Cardiac septum (tissue), 1 donor: ENCODE measurements at places on chromosomes 5 and 9.

GRCh38 chr5:53368966-53369605, 111.3 kb upstream of the FST start:
- no peak for DNase-seq

GRCh38 chr5:82522897-82523296, 244.7 kb upstream of the RPS23 start:
- no peak for DNase-seq

DNA sequence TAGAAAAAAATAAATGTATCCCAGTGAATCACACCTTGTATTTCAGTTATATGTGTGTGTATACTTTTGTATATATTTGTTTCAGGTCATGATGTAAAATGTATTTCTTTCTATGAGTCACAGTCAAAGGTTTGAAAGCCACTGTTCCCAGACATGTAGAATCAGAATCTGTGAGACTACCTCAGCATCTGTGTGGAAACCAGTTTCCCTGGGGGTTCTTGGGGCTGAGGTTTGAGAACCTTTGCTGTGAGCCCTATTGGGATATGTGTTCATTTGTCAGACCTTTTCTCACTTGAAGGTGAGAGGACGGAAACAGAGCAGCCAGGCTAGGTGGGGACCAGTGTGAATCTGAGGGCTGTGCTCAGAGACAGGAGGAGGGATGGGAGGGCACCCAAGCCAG, 78.7 kb upstream of the SAP30L start:
- no peak for DNase-seq

- DNase-seq: no peak
These were observed 63.4 kb downstream of the ANKRD33B start for GRCh38 chr5:10627160-10627701.

DNA sequence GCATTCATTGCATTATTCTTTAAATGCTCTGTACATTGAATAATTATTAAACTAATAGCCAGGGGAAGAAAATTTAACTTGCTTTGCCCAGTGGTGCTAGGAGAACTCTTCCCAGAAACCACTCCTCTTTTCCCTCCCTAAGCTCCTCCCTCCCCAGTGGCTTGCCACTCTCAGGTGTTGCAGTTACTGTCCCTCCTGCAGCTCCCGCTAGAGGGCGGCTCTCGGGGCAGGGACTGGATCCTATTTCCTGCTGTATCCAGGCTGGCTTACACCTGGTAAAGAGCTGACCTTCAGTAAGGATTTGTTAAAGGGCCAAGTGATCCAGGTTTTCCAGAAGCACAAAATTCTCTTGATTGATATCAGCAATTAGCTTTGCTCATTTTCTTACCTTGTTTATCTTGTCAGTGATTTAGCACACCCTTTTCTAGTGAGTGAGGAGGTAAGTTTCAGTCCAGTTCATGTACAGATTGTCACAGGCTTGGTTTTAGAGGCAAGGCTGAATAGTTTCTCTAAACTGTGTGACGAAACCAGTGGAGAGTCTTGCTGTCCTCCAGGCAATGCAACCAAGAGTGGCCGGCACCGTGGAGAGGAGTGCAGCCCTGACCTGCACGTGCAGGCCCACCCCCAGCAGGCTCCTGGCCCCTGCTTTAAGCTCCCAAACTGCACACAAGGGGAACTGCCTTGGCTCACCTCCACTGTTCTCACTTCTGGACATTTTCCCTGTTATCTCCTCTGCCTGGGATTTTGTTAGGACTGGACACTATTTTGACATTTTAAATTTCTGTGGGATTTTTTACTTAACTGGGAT, 423.8 kb downstream of the SPOCK1 start:
- no peak for DNase-seq

- peak; percentile 92 for DNase-seq
These were observed at the start of gene TJP2 for GRCh38 chr9:69173891-69174615. Gene TJP2, plus strand, starts transcription at chr9:69174277. Its CDS starts 96 bp downstream, at chr9:69174373.

GRCh38 chr5:78747055-78747454, 98.5 kb upstream of the LHFPL2 start:
- DNase-seq: no peak

DNA sequence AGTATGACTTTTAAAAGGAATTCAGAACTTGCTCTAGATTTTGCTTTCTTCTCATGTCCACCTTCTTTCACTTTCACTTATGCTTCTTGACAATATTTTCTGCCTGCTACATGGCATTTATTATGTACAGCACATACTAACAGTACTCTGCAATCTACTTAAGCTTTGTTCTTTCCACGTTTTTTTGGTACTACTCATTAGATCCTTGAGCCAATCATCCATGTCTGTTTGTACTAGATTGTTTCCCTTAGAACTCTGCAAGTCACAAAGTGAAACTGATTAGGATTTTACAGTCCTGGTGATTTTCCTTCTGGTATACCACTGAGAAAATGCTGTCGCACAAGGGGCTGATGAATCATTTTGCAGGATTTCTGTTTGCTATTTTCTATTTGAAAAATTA, 78.3 kb downstream of the PARP8 start:
- no peak for DNase-seq

- no peak for DNase-seq
These were observed 601.3 kb downstream of the NR2F1-AS1 start for GRCh38 chr5:92979716-92980115.

DNA sequence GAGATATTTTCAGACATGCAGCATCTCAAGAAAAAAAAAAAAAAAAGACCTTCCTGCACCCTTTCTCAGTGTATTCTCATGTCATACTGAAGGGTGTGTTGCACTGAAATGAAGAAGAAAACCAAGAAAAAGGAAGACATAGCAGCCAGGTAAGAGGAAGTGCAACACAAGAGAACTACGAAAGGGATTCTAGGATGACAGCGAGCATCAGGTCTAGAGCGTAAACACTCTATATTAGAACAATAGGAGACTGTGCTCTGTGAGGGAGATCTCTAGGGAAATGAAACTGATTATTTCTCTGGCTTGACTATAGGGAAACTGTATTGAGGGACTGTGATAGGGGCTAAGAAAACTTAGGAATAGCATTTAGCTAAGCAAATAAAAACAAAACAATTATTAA, 30.0 kb downstream of the BTF3 start:
- no peak for DNase-seq

GRCh38 chr9:93668261-93668871, 92.0 kb downstream of the PHF2 start:
- DNase-seq: peak; percentile 44

DNA sequence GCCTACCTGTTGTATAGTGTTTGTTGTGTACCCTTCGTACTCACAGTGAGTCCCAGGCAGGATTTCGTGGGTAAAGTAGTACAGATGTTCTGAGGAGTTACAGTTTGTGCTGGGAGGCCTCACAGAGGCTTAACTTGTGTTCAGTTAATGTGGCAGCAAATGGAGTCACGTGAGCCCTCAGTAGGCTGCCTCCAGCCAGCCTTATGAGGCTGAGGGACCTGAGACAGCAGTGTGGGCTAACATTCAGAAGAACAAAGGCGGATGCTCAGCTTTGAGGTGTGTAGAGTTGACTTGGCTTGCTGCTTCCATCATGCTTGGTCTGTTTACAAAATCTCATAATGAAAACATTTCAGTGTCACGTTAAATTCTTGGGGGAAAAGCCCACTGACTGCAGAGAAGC, 118.1 kb downstream of the TRIO start:
- DNase-seq: no peak

DNA sequence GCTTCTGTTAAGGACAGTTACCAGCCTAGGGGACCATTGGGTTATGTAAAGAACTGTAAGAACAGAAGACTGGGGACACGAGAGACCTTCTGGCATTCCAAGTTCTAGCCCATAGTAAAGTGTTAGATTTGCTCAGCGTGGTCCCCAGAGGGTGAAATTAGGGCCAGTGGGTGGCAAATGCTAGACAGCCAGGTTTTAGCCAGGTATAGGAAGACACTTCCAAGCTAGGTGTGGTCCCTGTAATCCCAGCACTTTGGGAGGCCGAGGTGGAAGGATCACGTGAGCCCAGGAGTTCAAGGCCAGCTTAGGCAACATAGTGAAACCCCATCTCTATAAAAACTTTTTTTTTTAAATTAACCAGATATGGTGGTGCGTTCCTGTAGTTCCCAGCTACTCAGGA, 34.3 kb downstream of the ATPSCKMT start:
- no peak for DNase-seq

- no peak for DNase-seq
These were observed 209.1 kb upstream of the TUT7 start for GRCh38 chr9:86563350-86563749.

- DNase-seq: no peak
These were observed 127.6 kb downstream of the SLIT3 start for GRCh38 chr5:169173372-169173771.

DNA sequence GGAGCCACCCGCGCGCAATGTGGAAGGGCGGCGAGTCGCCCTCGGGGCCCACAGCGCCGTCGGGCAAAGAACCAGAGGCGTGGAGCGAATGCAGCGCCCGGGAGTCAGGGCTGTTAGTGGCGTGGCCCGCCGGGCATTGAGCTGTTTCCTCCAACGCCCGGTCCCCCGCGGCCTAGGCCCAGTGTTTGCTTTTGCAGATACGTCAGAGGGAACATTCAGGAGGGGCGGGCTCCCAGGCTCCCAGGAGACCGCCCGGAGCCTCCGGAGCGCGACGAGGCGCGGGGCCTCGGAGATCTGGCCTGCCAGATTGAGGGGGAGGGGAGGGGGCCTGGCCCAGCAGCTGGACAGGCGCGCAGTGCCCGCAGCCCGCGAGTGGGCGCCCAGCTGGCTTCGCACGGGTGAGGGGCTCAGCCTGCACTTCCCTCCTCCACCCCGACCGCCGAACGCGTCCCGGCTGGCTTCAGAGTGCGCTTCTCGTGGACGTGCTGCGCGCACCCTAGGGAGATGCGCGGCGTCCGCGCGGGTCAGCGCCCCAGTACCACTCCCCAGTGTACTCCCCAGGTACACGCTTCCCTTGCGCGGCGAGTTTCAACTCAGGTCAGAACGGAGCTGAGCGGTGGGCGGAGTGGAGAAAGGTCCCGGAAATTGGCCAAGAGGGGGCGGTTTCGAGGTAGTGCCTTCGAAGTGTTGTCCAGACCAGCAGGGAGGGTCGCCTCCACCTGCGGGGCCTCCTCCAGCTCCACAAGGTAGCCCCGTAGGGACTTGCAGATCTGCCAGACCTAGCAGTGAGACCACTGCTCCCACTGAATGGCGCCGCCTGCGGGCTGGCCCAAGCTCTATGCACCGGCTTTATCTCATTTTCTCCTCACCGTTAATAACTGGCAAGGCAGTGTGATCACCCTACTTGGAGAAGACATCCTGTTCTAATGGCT, 130.4 kb downstream of the TMEM174 start:
- DNase-seq: no peak

GRCh38 chr5:158553195-158553961, 546.3 kb downstream of the EBF1 start:
- no peak for DNase-seq

GRCh38 chr9:107492381-107492970, 2.9 kb upstream of the KLF4 start:
- DNase-seq: no peak

GRCh38 chr5:179146277-179146676, 86.1 kb downstream of the ZNF354C start:
- DNase-seq: no peak

DNA sequence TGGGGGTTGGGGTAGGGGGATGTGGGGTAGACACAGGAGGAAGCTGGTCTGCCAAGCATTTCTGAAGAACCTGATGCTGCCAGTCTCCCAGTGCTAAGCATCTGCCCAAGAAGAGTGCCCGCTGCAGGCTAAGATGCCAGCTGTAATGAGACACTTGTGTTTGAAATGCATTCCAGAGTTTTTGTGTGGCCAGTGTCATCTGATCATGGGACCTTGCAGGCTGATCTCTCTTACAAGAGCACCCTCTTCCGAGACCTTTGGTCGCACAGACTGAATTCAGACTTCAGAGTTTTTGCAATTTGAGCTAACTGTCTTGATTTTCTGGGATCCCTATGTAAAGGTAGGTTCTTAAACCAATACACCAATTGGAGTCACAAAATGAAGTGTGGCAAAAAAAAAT, 58.1 kb downstream of the DENND1A start:
- DNase-seq: no peak

DNA sequence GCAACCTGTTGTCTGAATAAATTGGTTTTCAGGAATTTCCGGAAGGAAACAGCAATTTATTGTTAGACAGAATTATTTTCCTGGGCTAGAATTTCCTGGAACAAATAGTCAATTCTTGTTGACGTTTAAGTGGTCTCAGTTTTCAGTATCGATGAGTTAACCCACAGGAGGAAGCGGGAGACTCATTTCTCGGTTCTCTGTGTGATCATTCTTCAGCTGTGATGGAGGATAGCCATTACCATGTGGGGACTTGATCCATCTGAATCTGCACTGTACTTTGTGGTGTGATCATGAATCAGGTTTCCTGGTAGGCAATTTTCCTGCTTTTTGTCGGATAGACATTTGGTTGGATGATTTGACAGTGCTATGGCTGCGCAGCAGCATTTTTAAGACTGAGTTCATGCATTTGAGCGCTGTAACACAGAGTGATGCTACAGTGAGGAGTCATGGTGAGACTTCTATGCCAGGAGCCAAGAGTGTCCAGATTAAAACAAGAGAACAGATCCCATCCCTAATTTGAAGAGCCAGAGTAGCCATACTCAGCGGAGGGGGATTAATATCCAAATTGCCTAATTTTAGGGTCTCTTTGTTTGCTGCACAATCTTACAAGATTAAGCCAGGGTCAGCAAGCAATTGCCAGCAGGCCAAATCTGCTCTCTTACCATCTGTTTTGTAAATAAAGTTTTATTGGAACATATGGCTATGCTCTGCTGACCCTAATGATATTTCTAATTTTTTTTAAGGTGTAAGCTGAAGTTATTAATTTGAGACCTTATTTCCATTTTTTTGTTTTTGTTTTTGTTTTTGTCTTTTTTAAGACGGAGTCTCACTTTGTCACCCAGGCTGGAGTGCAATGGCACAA, 355.9 kb downstream of the RAB3C start:
- no peak for DNase-seq

DNA sequence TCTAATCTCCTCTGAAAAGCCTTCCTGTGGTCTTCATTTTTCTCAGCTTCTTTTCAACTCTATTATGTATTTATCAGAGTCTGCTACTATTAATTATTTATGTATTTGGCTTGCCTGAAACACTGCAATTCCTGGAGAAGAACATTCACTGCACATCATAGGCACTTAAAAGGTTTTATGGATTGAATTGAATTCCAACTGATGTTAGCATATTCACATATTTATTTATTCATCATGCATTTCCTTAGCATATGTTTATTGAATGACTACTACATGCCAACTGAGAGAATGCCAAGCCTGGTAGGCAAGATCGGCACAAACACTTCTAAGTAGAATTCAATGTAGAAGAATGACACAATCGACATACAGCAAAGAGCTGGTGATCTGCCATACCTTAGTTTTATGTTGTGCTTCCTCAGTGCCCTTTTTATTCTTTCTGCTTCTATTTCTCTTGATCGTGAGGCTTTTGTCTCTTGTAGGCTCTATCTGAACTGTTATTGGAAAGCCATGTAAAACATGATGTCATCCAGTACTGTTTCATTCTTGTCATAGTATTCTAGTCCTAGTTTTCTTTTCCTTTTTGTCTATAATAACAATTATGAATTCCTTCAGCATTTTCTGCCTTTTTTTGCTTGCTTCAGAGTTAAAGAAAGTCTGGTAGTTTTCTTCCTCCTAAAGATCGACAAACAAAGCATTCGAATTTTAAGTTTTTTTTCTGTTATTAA, 454.2 kb downstream of the TLE4 start:
- DNase-seq: no peak
